ENCODE measurements at places on chromosomes 5 and 9.
A peak's percentile ranks its signal among the peaks of the same experiment; 100 is the strongest.

DNA sequence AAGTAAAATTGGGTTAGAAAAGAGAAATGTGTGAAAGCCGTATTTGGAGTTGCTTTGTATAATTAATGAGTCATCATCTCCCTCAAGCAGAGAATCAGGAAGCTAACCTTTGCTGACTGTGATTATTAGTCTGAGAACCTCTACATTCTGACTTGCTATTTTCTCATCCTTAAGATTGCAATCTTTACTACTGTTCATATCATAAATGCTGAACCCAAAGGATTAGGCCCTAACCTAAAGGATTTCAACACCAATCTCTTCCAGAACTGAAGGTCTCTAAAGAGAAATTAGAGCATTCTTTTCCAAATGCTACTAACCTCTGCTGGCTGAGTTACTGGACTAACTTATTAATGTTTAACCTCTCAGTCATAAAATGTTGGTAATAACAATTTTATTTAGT is 538.1 kb upstream of the MEF2C start:
- no peak for DNase-seq

GRCh38 chr9:129626625-129627284 is 792 bp downstream of the NTMT1 start:
- DNase-seq = peak; percentile 64

GRCh38 chr5:57499262-57500050 is 16.8 kb upstream of the ACTBL2 start:
- DNase-seq = no peak

- peak; percentile 68 for DNase-seq
Observed at GRCh38 chr9:108783731-108784495, 71.9 kb downstream of the ACTL7B start.

DNA sequence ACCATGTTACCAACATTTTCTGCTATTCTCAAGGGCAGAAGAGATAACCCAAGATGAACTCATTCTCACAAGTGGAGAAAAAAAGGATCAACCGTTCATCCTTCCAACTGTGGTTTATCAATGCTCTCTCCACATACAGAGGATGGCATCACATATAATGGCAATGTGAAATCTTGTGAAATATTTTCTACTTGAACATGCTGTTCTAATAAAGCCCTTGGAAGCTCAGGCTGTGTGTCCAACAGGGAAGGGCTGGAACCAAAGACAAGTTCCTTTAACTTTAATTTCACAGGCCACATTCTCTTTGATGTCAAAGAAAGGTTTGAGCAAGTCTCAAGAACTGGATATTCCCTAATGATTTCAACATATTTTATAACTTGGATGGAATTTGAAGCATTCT is 230.5 kb downstream of the SPOCK1 start:
- DNase-seq = no peak

DNA sequence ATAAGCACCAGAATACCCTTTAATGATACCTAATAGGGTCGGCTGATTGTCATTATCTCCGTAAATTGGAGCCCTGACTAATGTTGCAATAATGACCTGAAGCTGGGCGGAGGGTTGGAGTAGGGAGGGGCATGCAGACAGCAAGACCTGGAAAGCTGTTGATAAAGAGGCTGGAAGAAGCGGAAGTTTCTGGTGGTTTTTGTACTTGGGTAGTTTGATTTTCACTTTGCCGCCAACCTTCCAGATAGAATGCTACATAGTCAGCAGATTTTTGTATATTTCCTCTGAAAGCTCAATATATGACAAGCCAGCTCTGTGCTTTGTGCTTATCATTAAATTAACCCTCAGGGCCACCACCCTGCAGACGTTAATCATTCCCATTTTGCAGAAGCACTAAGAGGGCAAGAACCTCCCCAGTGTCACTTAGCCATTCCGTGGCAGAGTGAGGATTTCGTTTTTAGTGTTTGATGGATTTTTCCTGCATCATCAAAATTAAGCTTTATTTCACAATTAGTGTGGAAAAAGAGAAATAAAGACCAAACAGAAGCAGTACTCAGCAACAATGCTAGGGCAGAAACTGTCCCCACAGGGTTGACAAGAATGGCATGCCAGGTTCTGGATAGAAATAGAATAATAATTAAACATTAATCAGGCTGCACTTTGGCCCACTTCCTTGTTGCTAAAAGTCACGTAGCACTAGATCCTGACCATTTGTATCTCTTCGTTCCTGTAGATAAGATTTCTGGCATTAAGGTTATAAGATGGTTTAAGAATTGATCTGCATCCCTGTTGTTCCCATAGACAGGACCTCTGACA is 34.7 kb downstream of the DIRAS2 start:
- no peak for DNase-seq

- no peak for DNase-seq
Observed at GRCh38 chr5:73856997-73857396, 231.0 kb downstream of the ARHGEF28 start.

- DNase-seq = no peak
Observed at GRCh38 chr5:160475864-160476438, 54.3 kb downstream of the PTTG1 start.

- DNase-seq = no peak
Observed at GRCh38 chr5:106639488-106639887, 1031.2 kb downstream of the EFNA5 start.

DNA sequence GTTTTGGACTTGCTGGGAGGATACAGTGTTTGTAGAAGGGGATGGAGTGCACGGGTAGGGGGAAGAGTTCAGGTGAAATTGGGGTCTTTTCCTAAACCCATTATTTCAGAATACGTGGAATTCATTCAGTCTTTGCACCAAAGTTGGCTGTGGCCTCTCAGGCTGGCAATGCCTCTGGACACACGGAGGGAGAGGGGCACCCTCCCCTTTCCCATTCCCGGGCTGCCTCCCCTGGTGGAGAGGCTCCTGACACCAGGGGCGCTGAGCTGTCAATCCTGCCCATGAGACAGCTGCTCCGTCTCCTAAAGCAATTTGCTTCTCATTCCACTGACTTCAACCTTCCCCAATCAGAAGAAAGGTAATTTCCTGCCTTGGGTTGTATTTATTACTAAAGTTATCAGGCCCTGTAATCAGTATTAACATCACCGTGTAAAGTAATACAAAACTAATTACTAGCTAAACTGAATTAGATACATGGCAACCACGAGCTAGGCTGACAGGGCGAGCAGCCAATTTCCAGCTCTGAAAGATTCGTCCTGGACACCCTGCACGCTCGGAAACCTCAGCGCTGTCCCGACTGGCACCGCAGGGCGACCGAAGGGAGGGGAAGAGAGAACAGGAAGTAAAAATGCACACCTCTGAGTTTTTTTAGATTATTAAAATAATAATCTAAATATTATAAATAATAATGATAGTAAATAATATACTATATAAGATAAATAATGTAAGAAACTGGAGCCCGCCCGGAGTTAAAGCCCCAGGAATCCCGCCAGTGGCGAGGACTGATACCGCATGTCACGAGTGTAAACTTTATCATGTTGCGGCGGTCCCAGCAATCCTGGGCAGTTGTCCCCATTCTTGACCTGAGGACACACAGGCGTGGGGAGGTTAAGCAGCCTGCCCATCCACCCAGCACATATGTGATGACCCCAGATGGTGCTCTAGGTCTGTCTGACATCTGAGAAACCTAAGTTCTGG is 6.9 kb upstream of the OLFM1 start:
- DNase-seq = peak; percentile 6

DNA sequence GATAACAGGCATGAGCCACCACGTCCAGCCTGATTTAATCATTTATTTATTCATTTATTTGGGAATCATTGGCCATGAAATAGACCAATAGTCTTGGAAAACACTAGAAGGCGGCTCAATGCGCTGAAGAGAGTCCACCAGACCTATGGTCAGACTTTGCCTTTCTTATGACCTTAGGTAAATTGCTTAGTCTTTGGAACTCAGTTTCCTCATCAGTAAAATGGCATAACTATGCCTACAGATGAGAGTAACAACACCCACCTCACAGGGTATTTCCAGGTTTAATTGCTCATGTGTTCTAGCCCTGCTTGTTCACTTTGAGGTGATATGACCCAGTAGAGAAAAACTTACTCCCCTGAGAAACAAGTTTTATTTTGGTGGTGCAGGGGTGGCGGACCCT is 38.2 kb upstream of the CPEB4 start:
- DNase-seq = no peak

DNA sequence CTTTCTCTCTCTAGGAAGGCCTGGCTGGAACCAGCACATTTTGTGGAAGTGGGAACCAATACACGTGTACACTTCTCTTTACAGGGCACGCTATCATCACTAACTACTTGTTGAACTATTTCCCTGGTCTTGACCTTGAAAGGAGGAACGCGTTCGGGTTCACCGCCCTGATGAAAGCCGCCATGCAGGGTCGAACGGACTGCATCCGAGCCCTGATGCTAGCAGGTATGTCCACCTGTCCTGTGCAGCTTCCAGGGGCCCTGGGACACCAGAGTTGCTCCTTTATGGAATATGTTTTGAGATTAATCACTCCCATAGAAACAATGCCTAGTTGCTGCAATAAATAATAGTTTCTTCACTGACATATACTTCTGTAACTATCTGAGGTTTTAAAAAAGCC is 74.1 kb downstream of the ANKRD33B start:
- no peak for DNase-seq

- DNase-seq = no peak
Observed at GRCh38 chr9:35533398-35533797, 43.5 kb downstream of the RUSC2 start.

GRCh38 chr9:12425878-12426864 is 267.0 kb upstream of the TYRP1 start:
- no peak for DNase-seq

GRCh38 chr5:116531117-116531516 is 43.5 kb downstream of the SEMA6A start:
- DNase-seq = no peak

- peak; percentile 45 for DNase-seq
Observed at GRCh38 chr5:158812408-158812807, 287.3 kb downstream of the EBF1 start.

DNA sequence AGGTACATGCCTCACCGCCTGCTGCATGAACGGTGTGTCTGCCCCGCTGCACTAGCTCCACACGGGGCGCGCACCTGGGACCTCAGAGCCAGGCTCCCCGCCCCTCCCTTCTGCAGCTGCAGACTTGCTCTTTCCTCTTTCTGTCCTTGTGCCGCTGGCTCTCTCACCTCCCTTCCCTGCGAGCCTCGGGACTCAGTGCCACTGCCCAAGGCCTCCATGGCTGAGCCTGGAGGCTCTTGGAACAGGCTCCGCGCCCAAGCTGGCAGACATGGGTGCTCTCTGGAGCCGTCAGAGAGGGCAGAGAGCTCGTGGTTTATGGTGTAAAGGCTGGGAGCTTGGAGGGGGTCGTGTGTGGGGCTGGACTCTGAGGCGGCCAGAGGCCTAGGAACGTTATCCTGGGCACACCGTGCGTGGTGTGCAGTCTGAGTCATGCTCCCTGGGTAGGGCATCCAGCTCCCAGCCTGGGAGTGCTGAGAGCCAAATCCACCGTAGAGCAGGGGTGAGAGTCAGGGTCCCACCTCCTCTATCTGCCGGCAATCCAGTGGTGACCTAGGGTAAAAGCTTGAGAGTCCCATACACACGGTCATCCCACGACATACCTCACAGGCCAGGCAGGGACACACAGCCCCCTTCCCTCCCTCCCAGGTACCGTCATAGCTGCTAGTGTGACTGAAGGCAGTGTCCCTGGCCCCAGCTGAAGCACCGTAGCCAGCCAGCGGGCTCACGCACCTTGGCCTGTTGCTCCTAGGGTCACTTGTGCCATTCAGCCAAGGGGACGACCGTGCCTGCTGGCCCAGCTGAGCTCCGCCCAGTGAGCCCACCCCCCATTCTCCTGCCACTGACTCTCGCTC is 22.4 kb downstream of the GOLGA2 start:
- no peak for DNase-seq

GRCh38 chr9:74973714-74974113 is 21.0 kb upstream of the C9orf40 start:
- no peak for DNase-seq

DNA sequence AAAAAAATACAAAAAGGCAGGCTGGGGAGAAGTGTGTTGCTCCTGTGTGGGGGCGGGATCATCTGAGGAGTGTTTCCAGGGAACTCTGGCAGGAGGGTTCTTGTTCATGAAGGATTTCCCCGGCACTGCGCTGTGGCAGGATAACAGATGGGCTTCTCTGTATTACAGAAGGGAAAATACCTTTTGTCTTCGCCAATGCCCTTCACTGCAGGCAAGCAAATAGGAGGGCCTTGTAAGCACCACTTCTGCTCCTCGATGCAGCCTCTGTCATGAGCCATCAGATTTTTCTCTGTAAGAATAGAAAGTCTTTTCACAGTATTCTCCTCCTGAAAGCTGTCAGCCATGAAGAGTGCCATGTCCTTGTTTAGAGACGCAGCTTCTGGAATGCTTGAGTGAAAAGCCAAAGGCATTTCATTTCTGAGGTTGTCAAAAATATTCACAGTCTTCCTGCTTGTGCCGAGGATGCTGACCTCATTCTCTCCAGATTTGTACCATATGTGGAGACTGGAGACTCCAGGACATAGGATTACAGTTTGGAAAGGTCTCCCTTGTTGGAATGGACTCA is 294.0 kb downstream of the YTHDC2 start:
- DNase-seq = peak; percentile 74

- DNase-seq = no peak
Observed at GRCh38 chr5:67063791-67064190, 132.8 kb downstream of the CD180 start.

DNA sequence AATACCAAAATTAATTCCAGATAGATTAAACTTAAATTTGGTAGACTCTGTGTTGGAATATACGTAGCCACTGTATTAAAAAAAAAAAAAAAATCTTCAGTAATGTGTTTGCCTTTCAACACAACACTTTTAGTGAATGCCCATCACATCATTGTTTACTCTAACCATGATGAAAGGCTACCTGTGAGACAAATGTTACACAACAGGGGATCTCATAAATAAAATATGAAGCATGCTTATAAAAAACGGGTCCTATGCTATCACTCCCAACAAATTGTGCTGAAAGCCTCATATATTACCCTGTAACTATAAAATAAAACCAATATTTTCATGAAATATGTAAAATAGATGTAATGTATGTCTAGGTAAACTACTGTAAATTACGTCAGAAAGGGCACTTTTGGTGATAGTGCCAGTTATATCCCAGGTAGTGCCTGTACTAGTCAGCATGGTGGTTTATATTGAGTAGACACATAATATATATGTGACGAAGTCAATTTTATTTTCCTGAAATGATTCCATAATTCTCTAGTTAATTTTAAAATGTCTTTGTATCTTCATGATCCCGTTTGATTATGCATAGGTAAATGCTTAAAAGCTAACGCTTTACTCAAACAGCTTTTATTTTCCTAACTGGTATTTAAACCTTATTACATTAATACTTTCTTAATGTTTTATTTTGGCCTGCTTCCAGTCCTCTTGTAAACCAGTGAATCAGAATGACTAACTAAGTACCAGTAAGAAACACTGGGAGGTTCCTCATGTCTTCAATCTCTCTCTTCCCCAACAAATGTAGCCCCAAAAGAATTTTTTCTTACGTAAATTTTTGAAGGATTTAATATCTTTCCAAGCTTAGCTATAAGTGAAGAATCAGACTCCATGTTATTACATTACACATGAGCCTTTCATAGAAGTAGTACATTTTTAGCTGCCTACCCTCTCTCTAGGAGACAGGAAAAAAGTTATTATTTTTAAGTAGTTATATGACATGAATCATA is 420.3 kb downstream of the GABRG2 start:
- DNase-seq = no peak

- DNase-seq = no peak
Observed at GRCh38 chr9:89372230-89372816, 54.0 kb downstream of the SECISBP2 start.
